Stimulated activated naive CD8-positive, alpha-beta T cell treated with anti-CD3 and anti-CD28 coated beads, Interleukin-15, amount 100 ng/mL, for 72 hours (primary cell): ENCODE measurements at places on chromosomes 2 and 18.

DNA sequence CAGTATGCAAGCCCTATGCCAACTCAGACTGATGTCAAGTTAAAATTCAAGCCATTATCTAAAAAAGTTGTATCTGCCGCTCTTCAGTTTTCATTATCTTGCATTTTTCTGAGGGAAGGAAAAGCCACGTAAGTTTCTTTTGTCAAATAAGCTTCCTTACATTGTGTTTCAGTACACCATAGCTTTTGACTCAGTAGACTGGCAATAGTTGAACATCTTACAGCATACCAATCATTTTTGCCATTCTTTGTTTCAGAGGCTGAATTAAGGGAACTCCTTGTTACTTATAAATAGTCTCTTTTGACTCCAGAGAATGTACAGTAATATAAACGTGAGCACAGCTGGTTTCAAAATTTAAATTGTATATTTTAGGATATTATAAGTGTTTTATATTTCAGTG is 120.6 kb downstream of the EHBP1 start:
- DNase-seq: no peak

- DNase-seq: no peak
Observed at GRCh38 chr18:48106976-48107781, 176.7 kb upstream of the SMAD2 start.

- DNase-seq: no peak
Observed at GRCh38 chr2:39407516-39408296, 29.4 kb downstream of the MAP4K3 start.

GRCh38 chr2:20988905-20989304 is 55.0 kb downstream of the APOB start:
- DNase-seq: no peak

DNA sequence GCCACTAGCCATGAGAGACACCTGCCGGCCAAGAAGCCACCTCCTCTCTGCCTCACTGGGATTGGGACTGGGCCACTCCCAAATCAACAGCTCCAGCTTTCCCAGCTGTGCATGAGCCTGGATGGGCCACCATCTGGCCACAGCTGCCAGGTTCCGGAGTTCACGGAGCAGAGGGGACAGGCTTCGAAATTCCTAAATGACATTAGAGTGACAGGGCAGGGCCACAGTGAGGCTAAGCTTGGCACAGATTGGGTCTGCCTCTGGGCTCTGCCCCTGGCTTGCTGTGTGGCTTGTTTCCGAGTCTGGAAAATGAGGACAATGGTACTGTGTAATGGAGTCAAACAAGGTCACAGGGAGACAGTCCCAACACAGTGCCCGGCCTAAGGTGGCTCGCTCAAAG is 6.5 kb downstream of the DIPK1C start:
- no peak for DNase-seq

DNA sequence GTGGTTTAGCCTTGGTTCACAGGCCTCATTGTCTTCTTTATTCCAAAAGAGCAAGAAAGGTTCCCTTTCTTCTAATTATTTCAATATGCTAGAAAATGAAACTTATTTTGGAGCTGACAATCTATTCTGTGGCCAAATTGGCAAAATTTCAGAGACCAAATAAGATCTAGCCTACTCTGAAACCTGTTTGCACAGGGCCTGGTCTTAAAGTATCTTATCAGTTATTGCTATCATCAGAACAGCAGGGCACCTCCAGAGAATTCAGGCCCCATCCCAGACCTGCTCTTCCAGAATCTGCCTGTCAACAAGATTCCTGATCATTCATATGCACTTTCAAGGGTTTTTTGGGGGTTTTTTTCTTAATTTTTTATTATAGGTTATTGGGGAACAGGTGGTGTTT is 198.7 kb downstream of the ANAPC1 start:
- no peak for DNase-seq
